ENCODE measurements at places on chromosomes 5 and 9. TPM values are rescaled to one million over a fixed set of nuclear protein-coding genes. Genes with fewer than 3 reads are reported as not detected.

Gene TTC23L
- total RNA-seq, result 0.20 TPM

Gene SNCB
- not detected for total RNA-seq

Gene TRIP13
- total RNA-seq, result 0.81 TPM

Gene SPATA24
- 4.5 TPM for total RNA-seq

Gene FAM221B
- not detected for total RNA-seq

Gene PCDHB12
- total RNA-seq, result 2.8 TPM

Gene CDH9
- not detected for total RNA-seq

Gene WWC1
- total RNA-seq, result 94.2 TPM
